ENCODE measurements at places on chromosomes 16 and 17.
A peak's percentile ranks its signal among the peaks of the same experiment; 100 is the strongest.

DNA sequence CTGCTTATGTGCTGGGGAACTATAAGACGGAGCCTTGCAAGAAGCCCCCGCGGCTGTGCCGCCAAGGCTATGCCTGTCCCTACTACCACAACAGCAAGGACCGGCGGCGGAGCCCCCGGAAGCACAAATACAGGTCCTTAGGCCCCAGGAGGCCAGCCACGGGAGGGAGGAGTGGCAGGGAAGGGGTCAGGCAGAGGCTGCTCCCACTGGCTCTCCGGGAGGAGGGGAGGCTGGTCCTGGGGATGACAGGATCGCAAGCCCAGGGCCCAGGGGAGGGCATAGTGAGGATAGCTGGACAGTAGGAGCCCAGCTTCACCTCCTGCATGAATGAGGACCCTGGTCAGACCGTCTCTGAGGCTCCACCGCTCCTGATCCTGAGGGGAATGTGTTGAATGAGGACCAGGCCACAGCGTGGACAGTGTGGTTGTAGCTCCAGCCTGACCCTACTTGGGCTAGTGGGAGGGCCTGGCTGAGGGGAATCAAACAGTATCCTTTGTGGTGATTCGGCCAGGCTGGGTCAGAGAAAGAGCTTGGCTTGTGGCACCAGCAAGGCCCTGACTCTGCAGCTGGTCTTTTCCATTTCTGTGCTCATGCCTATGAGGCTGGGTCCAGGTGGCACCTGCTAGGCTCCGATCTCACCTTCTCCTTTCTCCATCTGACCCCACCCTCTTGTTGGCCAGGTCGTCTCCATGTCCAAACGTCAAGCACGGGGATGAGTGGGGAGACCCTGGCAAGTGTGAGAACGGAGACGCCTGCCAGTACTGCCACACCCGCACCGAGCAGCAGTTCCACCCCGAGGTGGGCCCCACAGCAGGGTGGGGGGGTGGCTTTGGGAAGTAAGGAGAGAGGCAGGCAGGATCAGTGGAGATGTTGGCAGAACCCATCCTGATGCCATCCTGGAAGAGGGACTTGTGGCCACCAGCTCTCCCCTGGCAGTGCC lies 28.7 kb downstream of the UNK start:
- DNase-seq, result no peak

DNA sequence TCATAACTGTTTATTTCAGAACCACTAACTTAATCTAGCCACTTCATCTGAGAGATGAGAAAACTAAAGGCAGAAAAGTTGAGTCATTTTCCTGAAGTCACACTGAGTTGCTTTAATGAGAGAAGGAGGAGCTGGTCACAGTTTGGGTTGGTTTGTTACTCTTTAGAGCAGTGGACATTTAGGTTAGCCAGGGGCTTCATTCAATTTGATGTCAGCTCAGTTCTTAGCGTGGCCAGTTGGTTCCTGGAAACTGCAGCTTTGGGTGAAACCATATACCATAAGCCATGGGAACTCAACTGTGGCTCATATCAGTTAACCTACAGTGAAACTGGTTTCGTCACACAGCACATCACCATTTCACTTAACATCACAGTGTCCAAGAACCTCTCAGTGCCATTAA lies 59.2 kb upstream of the ADORA2B start:
- DNase-seq, result no peak

DNA sequence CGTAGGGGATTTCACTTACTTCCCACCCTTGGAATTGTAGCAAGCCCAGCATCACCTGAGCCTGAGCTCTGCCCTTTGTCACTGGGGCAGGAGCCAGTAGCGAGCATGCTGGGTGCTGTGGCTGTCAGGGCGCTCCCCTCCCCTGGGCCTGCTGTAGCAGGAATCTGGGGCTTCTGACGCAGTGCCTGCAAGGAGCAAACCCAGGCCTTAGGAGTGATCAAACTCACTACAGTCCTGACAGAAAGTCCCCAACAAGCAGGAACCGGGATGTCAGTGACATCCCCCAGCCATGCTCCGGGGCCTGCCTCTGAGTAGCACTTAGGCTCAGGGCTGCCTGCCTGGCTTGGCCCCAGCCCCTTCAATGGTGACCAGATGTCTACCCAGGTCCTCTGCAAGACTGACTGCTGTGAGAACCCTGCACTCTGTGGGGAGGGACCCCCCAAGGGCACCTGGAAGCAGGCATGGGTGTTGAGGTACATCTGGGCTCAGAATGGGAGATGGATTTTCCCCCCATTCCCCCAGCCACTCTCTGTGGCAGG lies 23.5 kb downstream of the PLD6 start:
- no peak for DNase-seq

DNA sequence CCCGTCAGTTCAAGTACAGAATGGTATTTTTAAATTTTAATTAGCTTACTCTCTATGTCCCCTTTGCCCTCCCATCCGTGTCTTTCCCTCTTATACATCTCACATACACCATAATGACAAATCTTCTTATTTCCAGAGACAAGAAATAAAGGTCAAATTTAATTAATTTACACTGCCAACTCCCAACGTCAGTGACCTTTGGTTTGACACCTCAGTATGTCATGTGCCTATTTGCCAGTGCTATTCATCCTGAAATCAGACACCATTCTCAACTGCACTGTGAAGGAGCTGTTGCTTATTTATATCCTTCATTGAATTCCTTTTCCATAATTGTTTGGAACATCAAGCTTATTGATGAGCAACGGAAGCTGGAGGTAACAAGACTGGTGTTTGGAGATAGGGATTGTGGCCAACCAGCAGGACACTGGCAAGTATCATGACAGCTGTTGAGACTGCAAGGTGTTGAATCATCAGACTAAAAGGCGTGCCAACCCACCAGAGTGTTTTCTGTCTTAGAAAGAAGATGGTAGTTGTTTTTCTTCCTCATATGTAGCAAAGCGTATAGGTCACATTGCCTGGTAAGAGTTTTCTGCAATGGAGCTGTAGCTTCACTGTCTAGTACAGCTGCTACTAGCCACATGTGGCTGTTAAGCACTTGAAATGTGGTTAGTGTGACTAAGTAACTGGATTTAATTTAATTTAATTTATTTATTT lies 12.5 kb downstream of the CALCOCO2 start:
- DNase-seq, result no peak

- DNase-seq, result no peak
Observed at GRCh38 chr17:19275457-19276127, 38.4 kb downstream of the EPN2 start.

DNA sequence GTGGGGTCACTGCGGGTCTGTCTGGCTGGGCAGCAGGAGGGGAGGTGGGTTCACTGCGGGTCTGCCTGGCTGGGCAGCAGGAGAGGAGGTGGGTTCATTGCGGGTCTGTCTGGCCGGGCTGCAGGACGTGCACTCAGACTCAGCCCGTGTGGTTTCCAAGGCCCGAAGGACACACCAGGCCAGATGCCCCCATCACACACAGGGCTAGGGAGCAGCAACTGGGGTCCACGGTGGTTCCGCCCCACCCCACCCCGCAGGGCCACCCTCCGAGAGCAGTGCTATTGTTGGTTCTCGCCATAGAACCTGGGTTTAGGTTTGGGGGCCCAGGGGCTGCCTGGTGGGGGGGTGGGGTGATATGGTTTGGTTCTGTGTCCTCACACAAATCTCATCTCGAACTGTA lies 5.8 kb upstream of the CIAO3 start:
- DNase-seq, result no peak

- DNase-seq, result peak; percentile 79
Observed at GRCh38 chr17:68172461-68172954, 75.3 kb upstream of the AMZ2 start.

- DNase-seq, result peak; percentile 64
Observed at GRCh38 chr17:42050393-42051012, at the start of gene C17orf113. C17orf113 (minus strand) TSS chr17:42050601; CDS start chr17:42043376, 7,225 bp downstream.

GRCh38 chr16:20749474-20749873 lies 7.9 kb upstream of the THUMPD1 start:
- no peak for DNase-seq

Data from cerebellar cortex (tissue), 1 donor.